ENCODE measurements at places on chromosomes 1 and 21. TPM values are rescaled to one million over a fixed set of nuclear protein-coding genes. Genes with fewer than 3 reads are reported as not detected.

Gene CLDN8
- polyA plus RNA-seq = not detected

Gene ACKR1
- 227 TPM for polyA plus RNA-seq

Gene ST6GALNAC5
- 0.79 TPM for polyA plus RNA-seq

Gene WDR64
- polyA plus RNA-seq = not detected

Gene PHACTR4
- 9.1 TPM for polyA plus RNA-seq

Gene TSHB
- not detected for polyA plus RNA-seq

Gene C1QA
- polyA plus RNA-seq = 271 TPM

Gene PRMT6
- 9.7 TPM for polyA plus RNA-seq

Gene LCE1A
- not detected for polyA plus RNA-seq

Gene FAM177B
- polyA plus RNA-seq = 2.1 TPM

Gene RBM15
- polyA plus RNA-seq = 1.7 TPM

Gene CLCA4
- polyA plus RNA-seq = not detected

Gene PPM1J
- polyA plus RNA-seq = 2.1 TPM

Gene RAB3B
- polyA plus RNA-seq = 0.03 TPM

Gene SYDE2
- polyA plus RNA-seq = 1.1 TPM

Gene PLPPR4
- 0.28 TPM for polyA plus RNA-seq

Gene LIX1L
- 2.6 TPM for polyA plus RNA-seq

Gene TLR5
- polyA plus RNA-seq = 2.7 TPM

Gene ARTN
- 1.3 TPM for polyA plus RNA-seq

Gene LCE2B
- not detected for polyA plus RNA-seq

Gene ELAPOR1
- polyA plus RNA-seq = 0.79 TPM

Gene IL6R
- 12.3 TPM for polyA plus RNA-seq

All from adipose tissue (tissue), 3 donors.